ENCODE measurements at places on chromosomes 12 and 14.

- DNase-seq, result no peak
These were observed 11.0 kb downstream of the OR6S1 start for GRCh38 chr14:20630340-20631022.

- DNase-seq, result no peak
These were observed 13.2 kb downstream of the FMNL3 start for GRCh38 chr12:49693931-49694444.

DNA sequence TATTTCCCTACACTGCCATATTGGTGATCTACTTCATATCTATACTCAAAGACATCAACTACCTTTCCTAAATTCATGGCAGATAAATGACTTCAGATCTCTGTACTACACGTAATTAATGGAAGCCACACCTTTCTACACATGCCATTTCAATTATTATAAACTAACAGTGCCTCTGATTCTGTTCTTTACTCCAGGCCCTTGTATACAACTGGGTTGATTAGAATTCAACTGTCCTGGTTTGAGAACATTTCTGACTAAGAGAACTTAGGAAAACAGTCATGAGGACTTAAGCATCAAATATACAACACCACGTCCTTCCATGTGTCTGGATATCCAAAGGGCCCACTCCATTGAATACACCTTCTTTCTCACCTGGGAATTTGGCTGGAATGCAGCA, 1.8 kb downstream of the ACIN1 start:
- no peak for DNase-seq

- no peak for DNase-seq
These were observed 79.2 kb downstream of the TBC1D30 start for GRCh38 chr12:64903479-64904152.
